Activated CD4-positive, alpha-beta T cell treated with anti-CD3 and anti-CD28 coated beads for 48 hours (primary cell): ENCODE measurements at places on chromosomes 16 and 17.

- DNase-seq: no peak
Observed at GRCh38 chr17:32464374-32464773, 20.1 kb downstream of the PSMD11 start.

DNA sequence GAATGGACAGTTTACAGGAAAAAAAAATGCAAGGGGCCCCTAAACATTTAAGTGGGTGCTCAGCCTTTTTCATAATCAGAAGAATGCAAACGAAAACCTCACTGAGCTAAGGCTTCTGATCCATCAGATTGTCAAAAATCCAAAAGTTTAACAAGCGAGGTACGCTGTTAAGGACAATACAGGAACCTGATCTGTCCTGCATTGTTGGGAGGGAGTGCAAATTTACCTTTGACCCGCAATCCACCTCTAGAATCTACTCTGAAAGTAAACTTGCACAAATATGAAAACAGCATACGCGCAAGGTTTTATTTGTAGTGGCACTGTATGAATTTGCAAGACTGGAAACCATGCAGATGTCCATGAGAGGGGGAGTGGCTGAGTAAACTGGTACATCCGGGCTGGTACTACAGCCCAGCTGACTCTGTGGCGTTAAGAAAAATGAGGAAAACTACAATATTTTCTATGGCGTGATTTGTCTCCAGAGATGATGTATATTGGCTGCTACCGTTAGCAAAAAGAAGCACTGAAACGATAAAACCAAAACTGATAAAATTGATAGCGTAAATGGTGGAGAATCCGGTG lies 28.8 kb upstream of the ST6GALNAC1 start:
- no peak for DNase-seq

GRCh38 chr17:4978726-4979125 lies 8.7 kb downstream of the CAMTA2 start:
- no peak for DNase-seq

GRCh38 chr17:77145612-77146245 lies 5.0 kb downstream of the SEC14L1 start:
- DNase-seq: peak; percentile 14

GRCh38 chr17:80260069-80260535 lies 550 bp upstream of the RNF213 start:
- peak; percentile 83 for DNase-seq

GRCh38 chr17:59266745-59267144 lies 46.4 kb downstream of the GDPD1 start:
- no peak for DNase-seq

GRCh38 chr16:83830769-83831455 lies 23.1 kb downstream of the HSBP1 start:
- DNase-seq: no peak

DNA sequence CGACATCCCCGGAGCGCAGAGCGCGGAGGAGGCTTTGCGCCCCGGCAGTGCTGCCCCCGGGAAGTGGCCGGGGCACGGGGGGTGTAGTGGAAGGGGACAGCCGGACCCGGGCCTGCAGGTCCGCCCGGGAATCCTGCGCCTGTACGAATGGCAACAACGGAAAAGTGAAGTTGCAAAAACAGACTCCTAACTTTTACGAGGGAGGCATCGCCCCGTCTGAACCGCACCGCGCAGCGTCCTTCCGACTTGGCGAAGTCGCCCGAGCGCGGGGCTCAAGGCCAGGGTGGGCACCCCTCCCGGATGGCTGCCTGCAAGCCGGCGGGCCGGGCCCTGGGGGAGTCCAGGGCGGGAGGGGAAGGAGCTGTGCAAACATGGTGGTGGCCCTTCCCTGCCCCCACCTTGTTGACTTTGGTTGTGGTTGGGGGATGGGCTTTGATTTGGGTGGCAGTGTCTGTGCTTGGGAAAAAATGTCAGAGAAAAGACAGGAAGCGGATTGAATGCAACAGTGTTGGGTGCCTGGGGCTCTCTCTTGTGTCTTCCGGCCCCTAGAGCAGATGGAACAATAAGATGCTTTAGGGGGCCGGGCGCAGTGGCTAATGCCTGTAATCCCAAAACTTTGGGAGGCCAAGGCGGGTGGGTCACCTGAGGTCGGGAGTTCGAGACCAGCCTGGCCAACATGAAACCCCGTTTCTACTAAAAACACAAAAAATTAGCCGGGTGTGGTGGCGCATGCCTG lies 675 bp downstream of the RNF213 start:
- peak; percentile 72 for DNase-seq

- DNase-seq: no peak
Observed at GRCh38 chr17:49439673-49440571, 25.2 kb upstream of the PHB1 start.

GRCh38 chr17:75589919-75590303 lies 2.3 kb downstream of the MYO15B start:
- DNase-seq: no peak

- DNase-seq: no peak
Observed at GRCh38 chr17:28533091-28533807, 19.2 kb downstream of the UNC119 start.
